HAP-1 (cell line): ENCODE measurements at places on chromosomes 11 and 22.

DNA sequence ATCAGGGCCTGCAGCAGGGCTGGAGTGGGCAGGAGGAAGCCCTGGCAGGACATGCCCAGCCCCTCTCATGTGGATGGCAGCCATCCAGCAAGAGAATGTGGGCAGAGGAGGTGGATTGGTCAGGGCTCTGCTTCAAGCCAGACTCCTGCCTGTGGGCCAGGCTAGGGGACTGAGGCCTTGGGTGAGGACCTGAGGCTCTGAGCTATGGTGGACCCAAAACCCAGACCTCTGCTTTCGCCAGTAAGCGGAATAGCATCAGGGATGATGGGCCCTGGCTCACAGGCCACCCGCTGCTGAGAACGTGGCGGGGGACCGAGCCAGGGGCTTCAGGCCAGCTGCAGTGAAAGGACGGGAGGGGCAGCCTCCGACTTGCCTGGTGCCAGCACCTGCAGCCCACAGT lies 57.4 kb downstream of the LINC01488 start:
- no peak for DNase-seq

DNA sequence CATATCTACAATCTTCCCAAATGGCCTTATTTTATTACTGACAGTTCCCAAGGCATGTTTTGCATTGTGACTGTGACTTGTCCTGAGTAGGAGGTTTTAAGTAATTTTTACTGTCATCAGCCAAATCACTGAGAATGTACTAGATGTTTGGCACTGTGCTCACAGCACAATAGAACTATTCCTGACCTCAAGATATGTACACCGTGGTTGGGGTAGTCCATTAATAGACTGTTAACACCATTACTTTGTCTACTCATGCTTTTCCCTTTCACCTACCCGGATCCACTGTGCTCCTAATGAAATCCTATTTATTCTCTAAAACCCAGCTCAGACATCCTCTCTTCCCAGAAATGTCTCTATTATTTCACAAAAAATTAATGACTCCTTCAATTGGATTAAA lies 168.7 kb upstream of the TENM4 start:
- no peak for DNase-seq

DNA sequence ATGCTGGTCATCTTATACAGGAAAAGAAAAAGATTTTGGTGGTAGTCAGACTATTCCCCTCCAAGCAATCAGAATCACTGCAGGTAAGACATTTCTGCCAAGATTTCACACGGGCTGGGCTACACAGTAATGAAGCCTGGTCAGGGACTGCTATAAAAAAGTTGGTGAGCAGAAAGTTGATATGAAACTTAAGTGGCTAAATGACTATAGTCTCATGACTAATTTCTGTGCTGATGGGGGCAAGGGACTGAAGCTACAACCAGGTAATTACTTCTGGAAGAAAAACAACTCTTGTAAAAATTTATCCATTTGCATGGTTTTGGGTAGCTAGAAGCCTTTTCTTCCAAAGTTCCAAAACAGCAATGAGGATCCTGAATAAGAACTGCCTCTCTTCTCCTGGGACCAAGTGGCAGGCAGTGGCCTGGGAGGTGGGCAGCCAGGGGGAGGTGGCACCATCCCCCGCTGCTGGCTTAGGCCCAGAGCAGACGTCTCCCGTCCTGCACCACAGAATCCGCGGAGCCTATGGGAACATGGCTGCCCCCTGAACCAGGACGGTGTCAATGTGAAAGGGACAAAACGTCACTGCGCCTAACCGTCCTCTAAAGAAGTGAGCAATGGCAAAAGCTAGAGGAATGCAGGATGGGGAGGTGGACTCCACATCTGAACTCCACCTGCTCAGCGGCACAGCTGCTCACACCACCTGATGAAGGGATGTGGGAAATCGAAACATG lies 122.6 kb upstream of the LMO1 start:
- no peak for DNase-seq

GRCh38 chr22:31495343-31495742 lies 993 bp upstream of the SFI1 start:
- no peak for DNase-seq

- DNase-seq, result no peak
Observed at GRCh38 chr11:19245351-19245750, 4.6 kb upstream of the E2F8 start.

DNA sequence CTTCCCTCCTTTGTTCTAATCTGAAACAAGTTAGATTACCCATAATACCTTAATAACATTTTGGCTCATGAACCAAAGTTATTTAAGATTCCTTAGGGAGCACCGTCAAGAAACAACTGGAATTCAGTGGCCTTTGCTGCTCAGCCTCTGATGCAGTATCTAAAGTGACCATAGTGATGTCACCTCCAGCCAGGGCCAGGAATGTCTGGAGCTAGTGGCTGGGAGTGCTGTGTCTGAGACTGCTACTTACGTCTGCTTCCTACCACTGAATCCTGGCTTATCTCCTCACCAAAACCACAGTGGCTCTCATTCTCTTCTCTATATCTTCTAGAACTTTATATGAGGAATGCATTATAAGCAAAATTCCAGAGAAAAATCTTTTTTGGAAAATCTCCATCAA lies 658.0 kb downstream of the DLG2 start:
- no peak for DNase-seq

GRCh38 chr11:114172871-114173444 lies 113.4 kb downstream of the ZBTB16 start:
- no peak for DNase-seq

- DNase-seq, result no peak
Observed at GRCh38 chr11:16917941-16918340, 96.3 kb downstream of the PLEKHA7 start.

- no peak for DNase-seq
Observed at GRCh38 chr11:23730307-23730998, 766.4 kb upstream of the LUZP2 start.

DNA sequence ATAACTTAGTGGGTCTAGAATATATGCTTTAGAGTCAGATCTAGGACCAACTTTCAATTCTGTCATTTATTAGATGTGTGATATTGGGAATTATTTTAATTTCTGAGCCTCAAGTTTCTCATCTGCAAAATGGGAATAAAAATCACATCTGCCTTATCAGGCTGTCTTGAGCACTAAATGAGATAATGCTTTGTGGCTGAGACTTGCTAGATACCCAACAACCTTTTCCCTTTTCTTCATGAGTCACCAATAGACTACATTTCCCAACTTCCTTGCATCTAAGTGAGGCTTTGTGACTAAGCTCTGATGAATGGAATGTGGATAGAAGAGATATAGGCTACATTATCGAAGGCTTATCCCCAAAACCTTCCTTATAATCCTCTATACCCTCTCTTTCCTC lies 220.7 kb upstream of the SESN3 start:
- no peak for DNase-seq

DNA sequence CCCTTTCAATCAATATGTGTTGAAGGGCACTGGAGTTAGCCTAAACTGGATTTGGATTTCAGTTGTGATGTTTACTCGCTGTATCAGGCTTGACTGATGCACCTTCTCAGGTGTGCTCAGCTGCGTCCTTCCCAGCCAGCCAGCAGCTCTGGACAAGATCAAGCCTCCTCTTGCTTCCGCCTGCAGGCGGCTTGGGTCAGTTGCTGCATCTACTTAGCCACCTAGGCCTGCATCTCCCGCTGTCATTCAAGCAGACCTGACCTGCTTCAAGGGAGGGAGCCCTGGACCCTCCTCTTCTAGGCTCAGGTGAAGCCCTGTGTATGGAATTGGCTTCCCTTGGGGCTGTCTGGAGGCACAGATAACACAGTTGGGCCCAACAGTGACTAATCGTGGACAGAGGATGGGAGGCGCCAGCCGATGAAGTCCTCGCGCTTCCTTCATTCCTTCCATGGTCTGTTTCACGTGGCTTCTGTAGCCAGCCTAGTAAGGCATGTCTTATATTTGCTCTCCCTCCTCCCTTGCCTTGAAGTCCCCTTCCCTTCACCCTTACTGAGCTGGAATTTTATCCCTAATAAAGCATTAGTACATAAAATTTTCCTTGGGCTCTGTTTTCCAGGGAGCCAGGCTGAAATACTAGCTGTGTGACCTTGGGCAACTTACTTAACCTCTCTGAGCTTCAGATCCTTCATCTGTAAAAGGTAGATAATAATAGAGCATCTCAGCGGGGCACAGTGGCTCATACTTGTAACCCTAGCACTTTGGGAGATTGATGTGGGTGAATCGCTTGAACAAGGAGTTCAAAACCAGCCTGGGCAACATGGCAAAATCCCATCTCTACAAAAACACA lies 2.1 kb upstream of the LHFPL7 start:
- no peak for DNase-seq

DNA sequence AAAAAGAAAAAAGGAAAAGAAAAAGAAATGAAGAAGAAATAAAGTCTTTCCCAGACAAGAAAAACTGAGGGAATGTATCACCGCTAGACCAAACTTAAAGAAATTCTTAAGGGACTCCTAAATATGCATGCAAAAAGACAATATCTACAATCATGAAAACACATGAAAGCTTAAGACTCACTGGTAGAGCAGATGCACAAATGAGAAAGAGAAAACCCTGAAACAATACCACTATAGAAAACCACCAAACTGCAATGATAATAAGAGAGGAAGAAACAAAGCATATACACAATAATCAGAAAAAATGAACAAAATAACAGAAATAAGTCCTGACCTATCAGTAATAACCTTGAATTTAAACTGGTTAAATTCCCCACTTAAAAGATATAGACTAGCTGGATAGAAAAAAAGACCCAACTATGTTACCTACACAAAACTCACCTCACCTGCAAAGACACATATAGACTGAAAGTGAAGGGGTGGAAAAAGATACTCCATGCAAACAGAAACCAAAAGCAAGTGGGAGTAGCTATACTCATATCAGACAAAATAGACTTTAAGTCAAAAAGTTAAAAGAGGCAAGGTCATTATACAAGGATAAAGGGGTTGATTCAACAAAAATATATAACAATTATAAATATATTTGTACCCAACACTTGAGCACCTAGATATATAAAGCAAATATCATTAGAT lies 61.3 kb upstream of the NARS2 start:
- DNase-seq, result no peak

DNA sequence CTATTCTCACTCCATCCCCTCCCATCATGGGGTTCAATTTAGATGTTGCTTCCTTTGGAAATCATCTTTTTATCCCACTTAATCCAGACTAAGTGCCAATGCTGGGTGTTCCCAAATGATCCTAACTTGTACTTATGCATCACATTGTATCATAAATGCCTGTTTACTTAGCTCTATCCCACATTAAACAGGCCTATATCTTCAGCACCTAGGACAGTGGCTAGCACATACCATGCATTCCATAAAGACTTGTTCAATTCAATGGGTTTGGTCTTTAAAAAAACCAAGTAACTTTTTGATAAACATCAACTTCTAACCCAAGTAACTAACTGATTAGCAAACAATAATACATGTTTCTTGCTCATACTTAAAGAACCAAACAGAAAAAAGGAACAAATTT lies 40.6 kb downstream of the RSF1 start:
- peak; percentile 25 for DNase-seq

- no peak for DNase-seq
Observed at GRCh38 chr22:49807780-49808708, 19.6 kb downstream of the BRD1 start.

- no peak for DNase-seq
Observed at GRCh38 chr22:33896154-33896553, 24.1 kb downstream of the LARGE1 start.

DNA sequence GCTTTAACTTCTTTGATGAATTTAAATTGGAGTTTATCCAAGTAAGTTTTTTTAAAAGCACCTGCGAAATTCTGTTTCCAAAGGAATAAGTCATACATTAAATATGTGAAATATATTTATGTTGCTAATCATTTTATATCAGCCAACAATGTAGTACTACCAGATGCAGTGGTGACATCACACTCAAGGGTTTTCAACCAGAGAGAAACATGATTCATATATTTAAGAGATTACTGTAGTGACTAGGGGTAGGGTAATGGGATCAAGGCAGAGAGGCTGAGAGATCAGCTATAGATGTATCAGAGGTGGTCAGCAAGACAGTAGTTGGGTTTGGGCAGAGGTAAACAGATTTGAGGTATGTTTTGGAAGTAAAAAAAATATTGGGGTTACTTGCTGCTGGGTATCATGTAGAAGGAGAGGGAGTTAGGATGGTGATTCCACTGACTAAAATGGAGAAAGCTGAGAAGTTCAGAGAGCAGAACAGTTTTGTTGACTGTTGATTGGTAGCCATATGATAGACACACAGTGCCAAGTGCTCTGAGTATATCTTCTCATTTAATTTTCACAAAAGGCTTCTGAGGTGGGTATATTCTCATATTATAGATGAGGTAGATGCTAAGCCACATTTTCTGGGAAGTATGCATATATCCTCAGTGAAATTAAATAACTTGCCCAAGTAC lies 39.4 kb downstream of the CEP57 start:
- no peak for DNase-seq

- peak; percentile 65 for DNase-seq
Observed at GRCh38 chr11:67373648-67374570, 511 bp upstream of the CLCF1 start.

GRCh38 chr11:74636630-74637184 lies 44.3 kb downstream of the POLD3 start:
- DNase-seq, result no peak

DNA sequence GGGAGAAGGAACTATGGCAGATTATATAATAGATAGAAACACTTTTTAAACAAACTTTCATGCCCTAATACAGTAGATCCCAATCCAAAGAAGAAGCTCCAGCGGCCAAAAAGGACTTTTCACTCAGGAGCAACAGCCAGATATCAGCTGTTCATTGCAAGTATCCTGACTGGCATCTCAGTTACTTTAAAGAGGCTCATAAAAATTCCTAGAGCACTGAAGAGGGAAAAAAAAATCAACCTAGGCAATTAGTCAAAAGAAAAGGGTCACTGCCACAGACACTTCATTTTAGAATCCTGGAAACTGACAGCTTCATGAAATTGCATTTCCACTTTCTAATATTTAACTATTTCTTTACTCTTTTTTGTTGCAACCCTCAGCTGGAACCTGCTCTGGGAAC lies 170.6 kb upstream of the SOX6 start:
- DNase-seq, result no peak

GRCh38 chr11:35938231-35938630 lies 5.6 kb upstream of the LDLRAD3 start:
- no peak for DNase-seq

- DNase-seq, result no peak
Observed at GRCh38 chr11:48182860-48183526, 33.6 kb upstream of the OR4B1 start.

DNA sequence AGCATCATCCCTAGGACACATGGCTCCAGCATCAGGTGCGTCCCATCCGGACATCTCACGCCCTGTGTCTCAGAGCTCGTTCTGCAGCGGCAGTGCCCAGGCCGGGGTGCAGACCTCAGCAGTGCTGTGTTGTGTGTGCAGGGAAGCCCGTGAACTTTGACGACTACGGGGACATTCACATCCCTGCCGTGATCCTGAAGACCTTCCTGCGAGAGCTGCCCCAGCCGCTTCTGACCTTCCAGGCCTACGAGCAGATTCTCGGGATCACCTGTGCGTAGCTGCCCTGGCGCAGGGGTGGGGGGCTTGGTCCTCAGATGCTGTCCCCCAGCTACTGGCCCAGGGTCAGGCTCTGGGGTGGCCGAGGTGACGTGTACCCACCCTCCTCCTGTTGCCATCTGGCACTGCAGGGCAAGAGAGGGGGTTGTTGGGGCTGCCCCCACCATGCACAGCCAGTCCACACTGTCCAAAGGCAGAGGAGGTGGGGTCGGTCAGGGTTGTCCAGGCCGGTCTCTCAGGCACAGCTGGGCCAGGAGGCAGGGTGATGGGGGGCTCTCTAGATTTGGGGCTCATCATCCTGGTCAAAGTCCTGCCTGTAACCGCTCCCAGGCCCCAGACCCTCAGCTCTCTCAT lies 96.5 kb downstream of the ARHGAP8 start:
- no peak for DNase-seq
